ENCODE measurements at places on chromosomes 5 and 9. TPM values are rescaled to one million over a fixed set of nuclear protein-coding genes. Genes with fewer than 3 reads are reported as not detected.

The SHISAL2B gene
- total RNA-seq = not detected

The SPATA31A6 gene
- total RNA-seq = not detected

The LPAR1 gene
- not detected for total RNA-seq

DNA sequence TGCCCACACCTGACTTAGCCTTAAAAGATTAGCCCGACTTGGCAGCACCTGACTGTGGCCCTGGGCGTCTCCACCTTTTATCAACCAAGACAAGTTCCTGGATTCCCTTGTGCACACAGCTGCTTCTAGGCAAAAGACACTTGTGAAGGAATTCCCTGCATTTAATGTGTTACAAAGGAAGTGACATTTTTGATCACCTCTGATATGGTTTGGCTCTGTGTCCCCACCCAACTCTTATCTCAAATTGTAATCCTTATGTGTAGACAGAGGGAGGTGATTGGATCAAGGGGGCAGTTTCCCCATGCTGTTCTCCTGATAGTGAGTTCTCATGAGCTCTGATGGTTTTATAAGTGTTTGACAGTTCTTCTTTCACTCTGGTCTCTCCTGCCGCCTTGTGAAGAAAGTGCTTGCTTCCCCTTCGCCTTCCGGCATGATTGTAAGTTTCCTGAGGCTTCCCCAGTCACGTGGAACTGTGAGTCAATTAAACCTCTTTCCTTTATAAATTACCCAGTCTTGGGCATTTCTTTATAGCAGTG, 2.6 kb upstream of the CPEB4 start:
- DNase-seq = no peak

DNA sequence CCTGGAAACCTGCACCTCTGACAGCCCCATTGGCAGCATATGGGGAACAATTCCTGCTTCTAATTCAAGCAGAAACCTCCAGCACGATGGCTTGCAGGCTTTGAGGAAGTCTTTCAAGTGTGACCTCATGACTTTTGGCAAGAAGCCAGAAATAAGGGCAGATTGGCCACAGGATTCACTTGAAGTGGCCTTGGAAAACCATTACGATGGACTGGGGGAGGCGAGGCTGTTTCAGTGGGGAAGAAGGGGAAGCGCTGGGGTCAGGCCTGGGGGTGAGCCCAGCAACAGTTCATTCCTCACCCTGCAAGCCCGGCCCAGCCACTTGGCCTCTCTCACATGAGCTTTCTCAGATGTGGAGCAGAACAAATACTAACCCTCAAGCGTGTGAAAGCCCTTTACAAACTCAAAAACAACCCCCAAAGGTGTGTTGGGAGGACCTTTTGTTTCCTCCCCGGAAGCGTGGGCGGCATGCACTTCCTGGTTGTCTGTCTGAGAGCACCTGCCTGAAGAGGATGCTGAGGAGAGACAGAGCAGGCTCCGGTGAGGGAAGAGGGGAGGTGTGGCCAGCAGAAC, 26.9 kb upstream of the EEIG1 start:
- peak; percentile 72 for DNase-seq
